ENCODE measurements at places on chromosomes 4 and X.

DNA sequence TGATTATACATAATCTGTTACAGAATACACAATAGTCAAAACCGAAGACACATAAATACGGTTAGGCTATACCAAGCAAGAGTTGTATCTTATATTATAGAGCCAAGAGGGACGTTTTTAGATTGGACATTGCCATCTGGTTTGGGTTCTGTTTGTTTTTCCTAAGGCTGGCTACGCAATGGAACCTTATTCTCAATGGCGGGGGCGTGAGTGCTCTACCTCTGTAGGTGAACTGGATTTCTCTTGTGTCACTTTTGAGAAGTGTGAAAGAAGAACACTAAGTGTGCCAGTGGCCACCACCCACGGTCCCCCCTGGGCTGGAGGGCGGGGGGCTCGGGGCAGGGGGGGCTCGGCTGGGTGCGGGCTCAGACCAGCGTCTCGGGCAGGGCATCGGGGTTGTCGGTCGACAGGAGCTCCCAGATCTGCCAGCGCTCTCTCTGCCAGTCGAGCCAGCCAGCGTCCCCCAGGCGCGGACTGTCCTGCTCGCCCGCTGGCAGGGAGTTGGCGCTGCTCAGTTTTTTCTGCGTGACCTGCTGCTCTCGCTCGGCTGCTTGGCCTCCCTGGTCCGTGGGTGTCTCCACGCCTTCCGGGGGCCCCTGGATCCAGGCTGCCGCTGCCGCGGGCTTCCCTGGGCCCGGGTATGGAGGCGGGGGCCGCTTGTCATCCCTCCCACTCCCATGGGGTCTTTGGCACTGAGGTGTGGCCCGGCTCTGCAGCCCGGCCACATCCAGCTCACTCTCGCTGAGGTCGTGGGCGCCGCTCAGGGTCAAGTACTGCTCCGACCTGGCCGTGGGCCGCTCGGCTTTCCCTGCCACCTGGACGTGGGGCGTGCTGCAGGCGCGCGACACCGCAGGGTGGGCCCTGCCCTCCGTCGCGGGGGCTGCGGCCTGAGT is 27.6 kb downstream of the HCCS start:
- DNase-seq, result no peak

GRCh38 chrX:34879346-34879745 is 63.2 kb upstream of the FAM47B start:
- DNase-seq, result no peak

GRCh38 chrX:69539437-69539836 is 35.3 kb downstream of the NALF2 start:
- no peak for DNase-seq

GRCh38 chr4:121776610-121777401 is 11.8 kb upstream of the SMIM43 start:
- DNase-seq, result no peak

DNA sequence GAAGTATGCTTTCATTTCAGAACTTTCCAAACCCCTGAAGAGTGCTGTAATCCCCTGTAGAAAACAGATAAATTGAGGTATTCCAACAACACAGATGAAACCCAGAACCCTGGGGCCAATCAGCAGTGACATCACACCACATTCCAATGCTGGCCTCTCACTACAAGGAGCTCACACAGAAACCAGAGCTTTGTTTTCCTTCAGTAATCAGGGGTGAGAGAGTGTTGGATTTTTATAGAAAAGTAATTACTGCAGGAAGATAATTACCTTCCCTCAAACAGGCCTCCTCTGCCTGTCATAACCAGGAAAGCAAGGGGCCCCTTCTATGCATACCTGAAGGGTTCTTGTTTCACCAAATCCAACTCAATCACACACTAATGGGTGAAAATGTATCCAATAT is 246.2 kb downstream of the SCFD2 start:
- no peak for DNase-seq

- DNase-seq, result no peak
Observed at GRCh38 chrX:26788402-26788998, 572.5 kb downstream of the MAGEB5 start.

DNA sequence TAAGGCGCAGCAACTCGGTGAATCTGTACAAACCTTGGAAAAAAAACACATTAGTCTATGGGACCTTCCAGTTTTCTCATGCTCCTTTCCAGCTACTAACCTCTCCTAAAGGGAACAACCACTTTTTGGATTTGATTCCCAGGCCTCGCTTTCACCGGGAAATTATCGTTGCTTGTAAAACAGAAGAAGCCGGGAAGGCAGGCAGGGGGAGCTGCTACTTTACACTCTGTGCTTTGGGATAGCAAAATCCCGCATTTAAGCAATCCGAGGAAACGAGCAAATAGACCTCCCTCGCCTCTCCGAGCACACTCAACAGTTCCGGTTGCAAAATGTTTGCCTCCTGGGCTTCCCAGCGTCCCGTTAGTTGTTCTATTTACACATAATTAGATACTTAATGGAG is 1.2 kb downstream of the CD38 start:
- peak; percentile 1 for DNase-seq

- DNase-seq, result no peak
Observed at GRCh38 chr4:132709056-132709455, 440.0 kb upstream of the PCDH10 start.

DNA sequence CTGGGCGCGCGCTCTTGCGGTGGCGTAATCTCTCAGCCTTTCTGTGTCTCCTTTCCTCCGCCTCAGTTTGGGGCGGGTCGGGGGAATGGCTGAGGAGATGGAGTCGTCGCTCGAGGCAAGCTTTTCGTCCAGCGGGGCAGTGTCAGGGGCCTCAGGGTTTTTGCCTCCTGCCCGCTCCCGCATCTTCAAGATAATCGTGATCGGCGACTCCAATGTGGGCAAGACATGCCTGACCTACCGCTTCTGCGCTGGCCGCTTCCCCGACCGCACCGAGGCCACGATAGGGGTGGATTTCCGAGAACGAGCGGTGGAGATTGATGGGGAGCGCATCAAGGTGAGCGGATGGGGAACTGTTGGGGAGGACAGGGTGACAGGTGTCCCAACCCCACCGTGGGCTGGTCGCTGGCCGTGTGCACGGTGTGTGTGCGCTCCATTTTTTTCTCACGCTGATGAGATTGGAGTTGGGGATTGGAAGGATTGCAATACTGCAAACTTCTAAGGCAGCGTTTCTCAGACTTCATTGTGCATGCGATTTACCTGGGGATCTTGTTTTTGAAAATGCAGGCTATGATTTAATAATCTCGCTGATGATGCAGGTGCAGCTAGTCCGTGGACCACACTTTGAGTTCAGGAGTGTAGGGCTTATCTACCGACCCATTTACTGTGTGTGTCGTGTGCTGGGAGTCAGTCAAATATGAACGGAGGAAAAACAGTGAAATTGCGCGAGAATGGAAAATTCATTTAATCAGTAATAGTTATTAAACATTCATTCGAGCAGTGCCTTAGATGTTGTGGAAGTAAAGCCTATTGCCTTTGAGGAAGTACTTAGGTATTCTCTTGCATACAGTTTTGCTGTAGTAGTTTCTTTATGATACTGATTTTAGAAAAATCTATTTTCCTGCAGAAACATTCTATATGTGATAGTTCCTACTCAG is at the start of gene RAB33B:
Gene RAB33B (plus strand): TSS at position 11 of the 935 bp plus-strand sequence. CDS start 75 bp downstream, at position 86.
- DNase-seq, result peak; percentile 52

DNA sequence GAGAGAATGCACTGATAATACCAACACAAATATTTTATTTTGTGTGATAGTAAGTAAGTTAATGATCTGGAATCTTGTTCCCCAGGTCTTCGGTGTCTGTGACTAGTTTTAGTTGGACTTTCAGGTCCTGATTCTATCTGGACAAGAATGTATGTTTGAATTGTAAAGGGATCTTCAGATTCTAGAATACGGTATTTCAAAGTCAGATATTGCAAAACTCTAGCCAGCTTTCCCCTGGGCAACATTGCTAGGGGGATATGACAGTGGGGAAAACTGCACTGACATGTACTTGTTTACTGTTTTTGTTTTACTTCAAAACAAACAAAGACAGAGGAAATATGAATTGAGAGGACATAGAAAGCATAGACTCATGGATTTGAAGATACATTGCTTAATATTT is 489.0 kb downstream of the FAM133A start:
- DNase-seq, result no peak

GRCh38 chr4:64248186-64248585 is 161.1 kb downstream of the TECRL start:
- DNase-seq, result no peak

DNA sequence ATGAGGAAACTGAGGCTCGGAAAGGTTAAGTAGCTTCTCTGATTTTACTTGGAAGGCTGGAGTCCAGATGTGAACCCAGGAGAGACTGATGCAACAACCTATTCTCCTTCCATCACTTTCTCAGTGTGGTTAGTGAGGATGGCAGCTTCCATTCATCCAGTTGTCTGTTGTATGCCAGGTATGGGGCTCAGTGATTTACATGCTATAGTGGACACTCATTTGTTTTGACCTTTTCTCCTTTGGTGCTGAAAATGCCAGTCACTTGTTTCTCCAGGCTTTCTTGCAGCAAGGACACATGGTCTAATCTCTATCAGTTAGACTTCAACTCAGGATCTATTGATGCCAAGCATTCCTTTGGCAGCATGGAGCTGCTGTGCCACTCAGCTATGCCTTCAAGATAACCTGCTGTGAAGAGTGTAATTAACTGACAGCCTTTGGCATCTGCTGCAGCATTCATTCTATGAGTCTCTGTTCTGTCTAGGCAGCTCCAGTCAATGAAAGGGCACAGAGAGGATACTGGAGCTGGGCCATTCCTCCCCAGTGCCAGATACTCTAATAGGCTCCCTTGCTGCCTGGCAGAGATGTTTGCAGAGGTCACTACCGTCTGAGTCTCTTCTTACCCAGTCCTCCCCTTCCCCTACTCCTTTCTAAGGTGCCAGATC is 11.0 kb upstream of the CWH43 start:
- DNase-seq, result no peak

- no peak for DNase-seq
Observed at GRCh38 chr4:2812612-2813354, 19.9 kb downstream of the SH3BP2 start.

- DNase-seq, result no peak
Observed at GRCh38 chr4:133641191-133641590, 492.1 kb downstream of the PCDH10 start.

DNA sequence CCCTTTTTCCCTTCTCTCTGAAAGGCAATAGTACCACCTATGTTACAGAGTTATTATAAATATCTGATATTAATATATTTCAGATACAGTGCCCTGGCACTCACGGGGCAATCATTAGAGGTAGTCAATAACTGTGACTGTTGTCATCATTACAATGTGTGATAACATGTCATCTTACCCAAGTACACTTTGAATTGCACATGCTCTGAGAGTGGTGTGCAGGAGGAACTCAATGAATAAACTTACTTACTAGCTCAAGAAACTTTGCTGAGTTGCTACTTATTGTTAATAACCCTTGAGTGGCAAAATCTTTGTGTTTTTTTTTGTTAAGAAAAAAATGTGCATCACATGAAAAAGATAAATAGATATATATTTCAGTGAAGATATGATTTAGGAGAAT is 275.1 kb upstream of the RASGEF1B start:
- DNase-seq, result no peak

- no peak for DNase-seq
Observed at GRCh38 chrX:46984705-46985104, 72.5 kb downstream of the JADE3 start.

GRCh38 chr4:48237996-48238645 is 31.5 kb downstream of the TEC start:
- DNase-seq, result no peak
